ENCODE measurements at places on chromosomes 5 and 9.

GRCh38 chr9:115715666-115716065 is 437.9 kb upstream of the PAPPA start:
- no peak for DNase-seq

GRCh38 chr9:130451004-130451390 is 6.2 kb downstream of the ASS1 start:
- no peak for DNase-seq

GRCh38 chr5:88662846-88663245 is 220.1 kb downstream of the MEF2C start:
- DNase-seq, result no peak

DNA sequence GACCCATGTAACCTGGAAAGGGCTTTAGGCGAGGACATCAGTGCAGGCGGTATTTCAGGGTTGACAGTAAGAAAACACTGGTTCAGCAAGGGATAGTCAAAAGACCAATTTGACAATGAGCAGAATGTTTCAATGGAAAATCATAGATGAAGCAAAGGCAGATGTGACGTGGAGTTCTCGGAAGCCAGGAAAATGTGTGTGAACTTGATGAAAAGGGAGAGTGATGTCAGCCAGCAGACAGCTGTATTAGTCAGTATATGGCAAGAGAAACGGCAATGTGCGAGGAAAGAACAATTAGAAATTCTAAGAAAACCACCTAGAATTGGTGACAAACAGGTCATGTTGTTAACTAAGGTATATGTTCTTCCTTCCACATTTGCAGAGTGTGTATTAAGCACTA is 503.9 kb upstream of the DAB2 start:
- DNase-seq, result no peak
